ENCODE measurements at places on chromosomes 6 and 20.

- DNase-seq: no peak
Observed at GRCh38 chr6:106534004-106534403, 95.3 kb downstream of the RTN4IP1 start.

DNA sequence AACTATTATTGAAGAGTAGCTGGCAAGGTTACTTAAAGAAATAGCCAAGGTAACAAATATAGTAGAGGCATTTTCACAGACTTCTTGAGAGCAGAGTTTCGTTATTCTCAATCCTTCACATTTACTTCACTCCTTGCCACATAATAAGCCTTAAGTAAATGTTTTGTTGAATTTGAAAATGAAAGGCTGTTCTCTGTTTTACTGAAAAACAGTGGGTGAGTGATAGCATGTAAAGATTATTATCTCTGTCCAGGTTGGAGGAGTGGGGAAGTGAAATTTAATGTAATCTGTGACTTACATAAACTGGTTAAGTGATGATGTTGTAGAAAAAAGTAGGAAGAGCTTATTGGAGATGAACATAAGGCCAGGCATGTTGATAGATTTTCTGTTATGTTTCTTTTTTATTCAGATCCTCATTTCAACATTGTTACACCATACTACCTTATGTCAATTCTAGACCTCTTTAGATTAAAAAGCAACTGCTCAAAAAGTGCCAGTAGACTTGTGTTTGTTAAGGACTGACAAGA, 55.0 kb downstream of the QKI start:
- no peak for DNase-seq

GRCh38 chr20:25270829-25271251, 23.0 kb downstream of the PYGB start:
- DNase-seq: no peak

DNA sequence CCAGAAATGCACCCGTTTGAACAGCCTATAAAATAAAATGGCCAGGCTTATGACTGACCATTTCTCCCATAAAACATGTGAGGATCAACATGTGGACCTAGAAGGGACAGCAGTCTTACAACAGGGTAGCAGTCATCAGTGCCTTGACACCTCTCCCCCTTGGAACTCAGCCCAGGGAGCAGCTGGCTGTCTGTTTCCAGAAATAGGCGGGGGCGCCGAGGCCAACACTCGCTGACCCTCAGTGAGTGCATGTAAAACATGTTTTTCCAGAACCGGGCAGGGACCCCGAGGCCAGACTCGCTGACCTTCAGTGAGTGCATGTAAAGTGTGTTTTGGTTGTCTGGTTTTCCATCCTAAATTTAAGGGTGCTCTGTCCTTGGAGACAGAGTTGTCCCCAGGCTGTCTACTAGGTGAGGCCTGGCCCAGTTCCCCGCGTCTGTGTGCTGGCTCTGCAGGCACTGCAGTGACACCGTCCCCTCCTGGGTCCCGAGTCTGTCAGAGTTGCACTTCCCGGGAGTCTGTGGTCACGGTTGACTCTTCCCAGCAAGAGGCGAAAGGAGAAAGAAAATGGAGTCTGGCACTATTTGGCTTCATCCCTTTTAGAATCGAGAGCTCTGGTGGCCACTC, 19.8 kb upstream of the ADRM1 start:
- no peak for DNase-seq

DNA sequence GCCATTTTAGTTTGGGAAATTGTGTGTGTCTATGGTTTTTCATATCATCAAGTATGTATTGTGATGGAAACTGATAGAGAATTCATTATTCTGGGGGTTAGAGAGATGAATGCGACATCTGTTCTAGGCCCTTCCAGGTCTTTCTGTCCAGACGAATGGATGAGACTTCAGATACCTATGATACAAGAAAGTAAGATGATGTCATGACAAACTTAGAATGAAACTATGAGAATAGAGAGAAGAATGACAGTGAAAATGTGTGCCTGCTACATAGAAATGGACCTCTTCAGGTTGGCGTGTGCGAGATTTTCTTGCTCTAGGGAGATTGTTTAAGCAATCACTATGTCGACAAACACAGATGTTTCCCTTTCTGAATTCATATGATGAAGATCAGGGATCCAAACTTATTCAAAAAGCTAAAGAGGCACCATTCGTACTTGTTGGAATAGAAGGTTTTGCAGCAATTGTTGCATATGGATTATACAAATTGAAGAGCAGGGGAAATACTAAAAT, 76.1 kb downstream of the SCAND1 start:
- DNase-seq: no peak

DNA sequence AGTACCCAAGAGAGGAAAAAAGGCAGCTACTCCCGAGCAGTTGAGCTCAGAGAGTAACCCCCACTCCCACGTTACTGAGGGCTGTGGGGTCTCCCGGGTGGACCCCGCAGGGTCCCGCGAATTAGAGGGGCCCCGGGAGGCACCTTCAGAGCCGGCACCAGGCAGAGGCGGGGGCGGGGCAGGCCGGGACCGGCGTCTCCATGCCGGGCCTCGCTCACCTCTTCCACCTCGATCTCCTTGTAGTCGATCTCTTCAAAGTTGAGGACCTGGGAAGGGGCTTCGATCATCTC, 381 bp downstream of the MAP3K7 start:
- DNase-seq: no peak

- DNase-seq: no peak
Observed at GRCh38 chr6:33590531-33591198, 10.6 kb upstream of the BAK1 start.

- no peak for DNase-seq
Observed at GRCh38 chr6:101926149-101926925, 532.8 kb downstream of the GRIK2 start.

GRCh38 chr6:18350271-18350670, 36.9 kb upstream of the RNF144B start:
- no peak for DNase-seq

DNA sequence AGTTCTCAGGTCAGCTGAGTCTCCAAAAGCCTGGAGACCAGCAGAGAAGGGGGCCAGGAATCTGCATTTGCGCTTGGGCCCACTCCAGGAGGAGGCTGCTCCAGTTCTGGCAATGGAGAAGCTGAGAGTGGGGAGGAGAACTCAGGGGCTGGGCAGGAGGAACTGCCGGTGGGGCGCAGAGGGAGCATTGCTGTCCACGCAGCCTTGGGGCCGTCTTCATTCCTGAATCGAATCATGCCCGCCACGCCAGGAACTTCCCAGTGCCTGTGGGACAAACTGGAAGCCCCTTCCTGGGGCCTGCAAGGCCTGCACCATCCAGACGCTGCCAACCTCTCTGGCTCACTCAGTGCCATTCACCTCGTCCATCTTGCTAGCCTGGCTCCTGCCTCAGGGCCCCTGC, 16.9 kb downstream of the RAB44 start:
- no peak for DNase-seq

DNA sequence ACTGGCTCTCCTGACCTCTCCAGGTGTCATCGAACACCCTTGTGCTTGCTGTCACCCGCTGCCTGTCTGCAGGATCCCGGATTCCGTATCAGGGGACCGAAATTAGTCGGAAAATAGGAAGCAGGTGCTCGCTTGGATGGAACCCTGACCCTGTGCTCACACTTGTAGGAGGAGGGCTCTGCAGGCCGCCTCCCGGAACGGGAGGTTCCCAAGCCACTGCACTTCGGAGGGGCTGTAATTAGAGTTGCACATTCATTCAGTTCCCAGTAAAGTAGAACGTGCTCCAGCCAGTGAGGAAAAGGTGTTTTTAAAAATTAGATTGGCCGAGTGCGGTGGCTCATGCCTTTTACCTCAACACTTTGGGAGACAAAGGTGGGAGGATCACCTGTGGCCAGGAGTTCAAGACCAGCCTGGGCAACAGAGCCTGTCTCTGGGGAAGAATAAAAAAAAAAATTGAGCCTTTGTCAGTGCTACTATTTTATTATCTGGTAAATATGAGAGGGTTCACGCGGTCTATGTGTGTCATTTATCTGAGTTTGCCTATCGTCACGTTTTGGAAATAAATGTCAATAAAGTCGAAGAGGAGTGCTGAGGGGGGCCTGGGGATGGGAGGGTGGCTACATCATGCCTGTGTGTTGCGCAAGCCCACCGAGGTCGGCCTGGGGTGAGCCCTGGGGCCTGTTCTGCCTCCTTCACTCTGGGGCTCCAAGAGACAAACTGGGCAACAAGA, 1.5 kb upstream of the GMEB2 start:
- peak; percentile 76 for DNase-seq

DNA sequence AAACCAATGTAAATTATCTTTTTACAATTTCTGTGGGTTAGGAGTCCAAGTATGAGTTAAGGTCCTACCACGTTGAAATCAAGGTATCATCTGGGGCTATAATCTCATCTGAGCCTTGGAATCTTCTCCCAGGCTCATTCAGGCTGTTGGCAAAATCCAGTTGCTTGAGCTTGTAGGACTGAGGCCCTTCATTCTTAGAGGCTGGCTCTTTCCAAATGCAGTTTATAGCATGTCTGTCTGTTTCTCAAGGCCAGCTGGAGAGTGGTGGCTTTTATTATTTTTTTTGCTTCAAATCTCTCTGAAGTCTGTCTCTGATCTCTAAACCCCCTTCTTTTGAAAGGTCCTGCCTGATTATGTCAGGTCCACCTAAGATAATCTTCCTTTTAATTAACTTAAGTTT, 177.2 kb upstream of the ASCC3 start:
- DNase-seq: peak; percentile 86

DNA sequence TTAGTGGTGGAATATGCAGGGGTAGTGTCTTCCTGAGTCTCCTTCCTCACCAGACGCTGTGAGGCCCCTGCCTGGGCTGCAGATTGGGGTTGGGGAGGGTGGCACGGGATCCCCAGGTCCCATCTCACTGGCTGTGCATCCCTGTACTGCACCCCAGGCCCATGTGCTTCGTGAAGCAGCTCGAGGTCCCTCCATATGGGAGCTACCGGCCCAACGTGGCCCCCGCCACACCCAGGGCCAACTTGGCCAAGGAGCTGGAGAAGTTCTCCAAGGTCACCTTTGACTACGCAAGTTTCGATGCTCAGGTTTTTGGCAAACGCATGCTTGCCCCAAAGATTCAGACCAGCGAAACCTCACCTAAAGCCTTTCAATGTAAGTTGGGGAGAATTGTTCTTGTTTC, 38.6 kb upstream of the PCMTD2 start:
- DNase-seq: no peak

DNA sequence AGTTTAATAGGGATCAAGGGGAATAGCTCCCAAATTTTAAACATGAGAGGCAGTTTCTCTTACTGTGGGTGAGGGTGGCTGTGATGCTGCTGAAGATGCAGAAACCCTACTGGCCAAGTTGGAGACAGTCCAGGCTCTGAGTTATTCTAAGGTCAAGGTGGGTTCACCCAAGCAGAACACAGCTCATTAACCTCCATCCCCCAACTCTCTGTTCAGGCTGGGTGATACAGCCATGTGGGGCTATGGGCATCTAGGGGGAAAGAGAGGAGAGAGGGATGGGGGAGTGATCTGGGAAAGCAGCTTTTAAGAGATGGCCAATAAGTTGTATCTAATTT, 18.9 kb upstream of the TRAM2 start:
- DNase-seq: no peak

DNA sequence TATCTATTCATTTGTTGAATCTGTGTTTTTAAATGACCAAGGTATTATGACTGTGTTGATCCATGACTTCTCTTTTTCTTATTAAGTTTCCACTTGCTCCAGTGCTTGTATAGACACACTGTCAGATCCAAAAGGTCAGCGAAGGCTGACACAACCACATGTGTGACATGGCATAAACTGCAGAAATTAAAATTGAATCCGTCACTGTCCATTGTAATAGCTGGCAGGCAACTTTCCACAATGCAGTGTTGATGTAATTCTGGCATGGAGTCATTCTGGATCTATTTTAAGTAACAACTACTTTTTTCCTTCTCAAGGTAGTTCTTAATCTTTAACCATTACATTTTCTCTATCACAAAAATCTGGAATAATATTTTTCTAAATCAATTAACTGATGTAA, 145.3 kb downstream of the AIG1 start:
- no peak for DNase-seq

DNA sequence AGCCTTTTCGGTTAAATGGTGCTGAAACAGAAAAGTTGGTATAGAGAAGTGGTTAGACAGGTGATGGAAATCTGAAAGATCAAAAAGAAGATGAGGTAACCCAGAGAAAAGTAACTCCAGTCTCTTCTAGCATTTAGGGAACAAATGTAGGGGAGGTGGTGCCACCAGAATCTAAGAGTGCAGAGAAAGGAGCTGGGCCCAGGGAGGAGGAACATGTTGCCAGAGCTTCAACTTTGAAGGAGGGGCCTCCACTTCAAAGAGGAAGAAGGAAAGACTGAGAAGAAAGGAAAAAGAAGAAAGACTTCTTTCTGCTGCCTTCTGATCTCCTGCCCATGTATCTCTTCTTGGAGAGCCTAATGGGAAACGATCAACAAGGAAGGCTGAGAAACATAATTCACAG, 23.5 kb upstream of the ATRN start:
- no peak for DNase-seq

DNA sequence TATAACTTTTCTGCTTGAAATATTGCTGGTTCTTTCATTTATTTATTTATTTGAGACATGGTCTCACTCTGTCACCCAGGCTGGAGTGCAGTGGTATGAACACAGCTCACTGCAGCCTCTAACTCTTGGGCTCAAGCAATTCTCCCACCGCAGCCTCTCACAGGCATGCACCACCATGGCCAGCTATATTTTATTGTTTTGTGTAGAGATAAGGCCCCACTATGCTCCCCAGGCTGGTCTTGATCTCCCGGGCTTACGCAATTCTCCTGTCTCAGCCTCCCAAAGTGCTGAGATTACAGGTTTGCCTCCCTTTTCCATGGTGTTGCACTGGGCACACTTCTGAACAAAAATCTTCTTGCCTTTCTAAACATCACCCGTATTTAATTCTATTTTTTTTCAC, 39.1 kb upstream of the RNGTT start:
- no peak for DNase-seq

DNA sequence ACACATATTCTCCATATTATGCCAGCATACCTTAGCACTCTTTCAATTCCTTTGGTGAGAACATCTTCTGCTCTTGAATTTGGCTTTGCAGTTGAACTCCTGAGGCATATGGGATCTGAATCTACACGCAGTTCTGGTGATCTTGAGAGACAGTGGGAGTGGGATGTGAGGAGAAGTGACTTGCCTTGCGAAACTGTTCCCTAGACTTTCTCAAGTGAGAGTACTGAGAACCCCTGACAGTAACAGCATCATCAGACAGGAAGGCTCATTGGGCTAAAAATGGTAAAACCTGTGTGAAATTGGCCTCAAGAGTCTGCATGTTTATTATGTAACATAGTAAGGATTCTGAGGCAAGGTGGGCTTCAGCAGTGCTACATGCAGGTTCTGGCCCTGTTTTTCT, 49.1 kb upstream of the CEP85L start:
- DNase-seq: no peak

- no peak for DNase-seq
Observed at GRCh38 chr20:42392442-42392841, 774.3 kb upstream of the CHD6 start.

GRCh38 chr6:160393891-160394653, 45.9 kb downstream of the SLC22A3 start:
- DNase-seq: no peak

- no peak for DNase-seq
Observed at GRCh38 chr20:50679753-50680104, 11.6 kb downstream of the RIPOR3 start.

GRCh38 chr6:6402591-6402990, 82.1 kb upstream of the F13A1 start:
- no peak for DNase-seq

- DNase-seq: no peak
Observed at GRCh38 chr6:118260833-118261232, 287.3 kb upstream of the PLN start.

- peak; percentile 61 for DNase-seq
Observed at GRCh38 chr6:13012977-13013680, 296.6 kb downstream of the PHACTR1 start.

GRCh38 chr20:61832181-61832580, 233.5 kb downstream of the TAF4 start:
- no peak for DNase-seq

GRCh38 chr6:20686142-20686541, 151.9 kb downstream of the CDKAL1 start:
- DNase-seq: peak; percentile 94
